Endodermal cell (in vitro differentiated cells): ENCODE measurements at places on chromosomes 7 and 10. TPM values are rescaled to one million over a fixed set of nuclear protein-coding genes. Genes with fewer than 3 reads are reported as not detected.

DNA sequence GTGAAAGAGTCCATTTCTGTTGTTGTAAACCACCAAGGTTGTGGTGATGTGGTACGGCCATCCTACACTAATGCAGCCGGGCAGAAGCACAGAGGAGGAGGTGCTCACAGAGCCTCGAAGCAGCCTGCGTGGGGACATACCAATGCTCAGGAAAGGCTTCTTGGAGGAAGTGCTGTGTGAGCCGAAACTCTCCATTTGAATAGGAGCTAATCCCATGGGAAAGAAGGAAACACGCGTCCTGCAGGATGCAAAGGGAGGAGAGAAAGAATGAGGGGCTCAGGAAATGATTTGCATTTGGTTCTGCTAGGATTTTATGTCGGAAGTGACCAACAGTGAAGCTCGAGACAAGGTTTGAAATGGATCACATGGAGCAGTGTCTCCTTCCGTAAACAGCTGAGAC, 477.9 kb upstream of the ANKRD30A start:
- H3K36me3 ChIP-seq, result no peaks in the 10 kb centered on the region
- no peaks in the 10 kb centered on the region for H3K27me3 ChIP-seq
- peak; percentile 55 for DNase-seq
- H3K4me1 ChIP-seq, result no peaks in the 10 kb centered on the region
- no peak overlapping the region for H3K4me3 ChIP-seq
- H3K27ac ChIP-seq, result no peak overlapping the region

NEUROG3 gene
- total RNA-seq, result not detected in 3 replicates

DNA sequence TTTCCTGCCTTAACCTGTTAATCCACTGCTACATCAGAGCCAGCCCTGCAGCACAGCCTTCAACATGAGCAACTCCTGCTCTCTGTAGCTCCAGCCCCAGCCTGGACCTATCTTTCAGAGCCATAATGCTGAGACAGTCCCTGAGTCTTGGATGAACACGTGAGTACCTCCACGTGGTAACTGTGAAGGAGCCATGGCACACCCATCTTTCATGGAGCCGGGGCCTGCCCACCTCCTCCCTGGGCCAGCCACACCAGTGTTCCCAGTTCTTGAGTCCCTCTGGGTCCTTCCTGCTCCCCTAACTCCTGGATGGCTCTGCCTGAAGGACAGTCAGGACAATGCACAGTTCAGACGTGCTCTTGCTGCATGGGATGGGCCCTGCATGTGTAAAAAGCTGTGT, 107.1 kb downstream of the TEX36 start:
- H3K27ac ChIP-seq, result no peak overlapping the region
- DNase-seq, result no peak
- H3K36me3 ChIP-seq, result no peaks in the 10 kb centered on the region
- no peaks in the 10 kb centered on the region for H3K27me3 ChIP-seq
- H3K4me3 ChIP-seq, result no peak overlapping the region

DNA sequence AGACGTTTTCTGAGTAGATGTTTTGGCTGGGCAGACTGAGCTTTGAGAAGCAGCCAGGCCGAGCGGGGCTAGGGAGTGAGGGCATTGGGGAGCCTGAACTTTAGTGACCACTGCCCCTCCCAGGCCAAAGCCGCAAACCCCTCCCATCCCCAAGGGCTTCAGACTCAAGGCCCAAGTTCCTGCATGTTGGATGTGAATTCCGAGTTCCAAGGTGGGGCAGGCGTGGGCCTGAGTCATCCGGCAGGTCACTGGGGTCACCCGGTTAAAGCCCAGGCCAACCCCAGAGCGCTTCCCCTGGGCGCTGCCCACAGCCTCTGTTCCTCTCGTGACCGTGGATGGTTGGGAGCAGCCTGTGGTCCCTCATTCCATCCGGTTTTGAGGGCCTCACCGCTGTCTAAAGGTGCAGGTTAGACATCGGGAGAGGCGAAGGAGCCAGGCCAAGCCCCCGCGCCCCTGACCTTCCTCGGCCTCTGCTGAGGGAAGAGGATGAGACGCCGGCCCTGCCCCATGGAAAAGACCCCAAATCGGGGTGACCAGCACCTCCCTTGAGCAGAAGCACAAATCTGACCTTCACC, 6.9 kb upstream of the PDGFA start:
- H3K27me3 ChIP-seq, result peaks cover 43% of the 10 kb centered on the region
- no peaks in the 10 kb centered on the region for H3K36me3 ChIP-seq
- H3K4me1 ChIP-seq, result peaks cover 2% of the 10 kb centered on the region

GRCh38 chr10:121999301-121999700, 10.3 kb downstream of the TACC2 start:
- no peak overlapping the region for H3K4me3 ChIP-seq
- H3K27me3 ChIP-seq, result no peaks in the 10 kb centered on the region
- H3K36me3 ChIP-seq, result no peaks in the 10 kb centered on the region
- H3K4me1 ChIP-seq, result peaks cover 4% of the 10 kb centered on the region

GRCh38 chr10:93198401-93199131, 124.9 kb downstream of the CYP26A1 start:
- H3K4me3 ChIP-seq, result peak overlapping the region; percentile 63
- peaks cover 6% of the 10 kb centered on the region for H3K4me1 ChIP-seq
- H3K27ac ChIP-seq, result no peak overlapping the region

GRCh38 chr7:117827862-117828261, 45.4 kb downstream of the CTTNBP2 start:
- H3K27me3 ChIP-seq, result no peaks in the 10 kb centered on the region
- H3K27ac ChIP-seq, result no peak overlapping the region
- H3K36me3 ChIP-seq, result no peaks in the 10 kb centered on the region
- DNase-seq, result no peak
- H3K4me1 ChIP-seq, result peaks cover 5% of the 10 kb centered on the region

LIPN gene
- total RNA-seq, result not detected in 2 replicates

DNA sequence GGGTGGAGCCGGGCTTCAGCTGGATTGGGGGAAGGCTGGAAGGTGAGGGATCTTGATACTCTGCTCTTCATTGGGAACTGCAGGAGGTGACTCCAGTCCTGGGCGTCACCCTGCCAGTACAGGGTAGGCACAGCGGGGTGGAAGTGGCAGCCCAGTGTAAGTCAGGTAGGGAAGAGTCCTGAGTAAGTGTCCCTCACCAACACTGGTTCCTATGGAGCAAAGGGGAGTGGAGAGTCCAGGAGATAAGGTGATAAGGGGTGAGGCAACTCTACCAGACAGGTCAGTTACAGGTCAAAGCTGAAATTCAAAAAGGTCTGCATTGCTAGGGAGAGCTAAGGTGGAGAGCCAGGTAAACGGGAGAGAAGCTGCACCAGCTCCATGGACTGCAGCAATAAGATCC, 145.6 kb upstream of the NFE2L3 start:
- H3K36me3 ChIP-seq, result no peaks in the 10 kb centered on the region
- no peak overlapping the region for H3K4me3 ChIP-seq
- no peak overlapping the region for H3K27ac ChIP-seq
- no peak for DNase-seq

- no peaks in the 10 kb centered on the region for H3K36me3 ChIP-seq
- H3K27ac ChIP-seq, result no peak overlapping the region
- no peak for DNase-seq
- H3K27me3 ChIP-seq, result peaks cover 6% of the 10 kb centered on the region
Measured at GRCh38 chr7:117675497-117676435, 195.9 kb downstream of the CFTR start.

DNA sequence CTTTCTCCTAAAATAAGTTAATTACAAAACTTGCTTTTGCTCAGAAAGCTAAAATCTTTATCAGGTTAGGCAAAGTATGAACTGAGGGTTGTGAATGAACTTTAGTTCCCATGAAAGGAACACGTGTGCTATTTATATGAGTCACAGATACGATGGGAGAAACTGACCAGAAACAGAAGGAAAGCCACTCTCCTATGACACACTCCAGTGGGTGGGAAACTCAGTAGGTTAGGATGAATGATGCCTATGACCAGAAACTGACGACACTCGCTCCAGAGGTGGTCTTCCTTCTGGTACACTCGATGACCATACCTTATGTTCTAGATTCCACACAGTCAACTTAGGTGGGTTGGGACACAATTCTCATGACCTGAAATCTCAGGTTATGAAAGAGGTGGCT, 215.7 kb upstream of the INHBA start:
- no peak overlapping the region for H3K4me3 ChIP-seq
- no peaks in the 10 kb centered on the region for H3K27me3 ChIP-seq
- H3K4me1 ChIP-seq, result no peaks in the 10 kb centered on the region
- DNase-seq, result no peak
- H3K27ac ChIP-seq, result no peak overlapping the region
- no peaks in the 10 kb centered on the region for H3K36me3 ChIP-seq

ADRB1 gene
- total RNA-seq, result not detected in 2 replicates

PON1 gene
- total RNA-seq, result not detected in 3 replicates

GRCh38 chr7:124152859-124153692, 120.2 kb upstream of the TMEM229A start:
- no peak overlapping the region for H3K4me3 ChIP-seq
- H3K27me3 ChIP-seq, result no peaks in the 10 kb centered on the region
- H3K4me1 ChIP-seq, result no peaks in the 10 kb centered on the region
- DNase-seq, result peak; percentile 74
- H3K36me3 ChIP-seq, result no peaks in the 10 kb centered on the region

DNA sequence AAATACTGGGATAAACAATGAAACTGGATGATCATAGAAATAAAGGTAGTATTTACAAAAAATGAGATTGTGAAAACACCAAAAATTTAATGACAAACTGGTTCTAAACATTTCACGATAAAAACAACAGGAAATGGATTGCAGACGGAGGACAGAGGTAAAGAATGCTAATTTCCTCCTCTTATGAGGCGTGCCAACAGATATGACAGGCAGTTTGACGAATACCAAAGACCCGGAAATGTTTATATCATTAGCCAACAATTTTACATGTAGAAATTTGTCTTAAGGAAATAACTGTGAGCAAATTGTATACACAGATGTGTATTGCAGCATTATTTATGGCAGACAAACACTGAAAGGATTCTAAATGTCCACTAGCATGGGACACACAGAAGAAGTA, 162.0 kb upstream of the MGMT start:
- no peak for DNase-seq
- no peaks in the 10 kb centered on the region for H3K27me3 ChIP-seq
- H3K4me3 ChIP-seq, result no peak overlapping the region
- no peaks in the 10 kb centered on the region for H3K36me3 ChIP-seq

DNA sequence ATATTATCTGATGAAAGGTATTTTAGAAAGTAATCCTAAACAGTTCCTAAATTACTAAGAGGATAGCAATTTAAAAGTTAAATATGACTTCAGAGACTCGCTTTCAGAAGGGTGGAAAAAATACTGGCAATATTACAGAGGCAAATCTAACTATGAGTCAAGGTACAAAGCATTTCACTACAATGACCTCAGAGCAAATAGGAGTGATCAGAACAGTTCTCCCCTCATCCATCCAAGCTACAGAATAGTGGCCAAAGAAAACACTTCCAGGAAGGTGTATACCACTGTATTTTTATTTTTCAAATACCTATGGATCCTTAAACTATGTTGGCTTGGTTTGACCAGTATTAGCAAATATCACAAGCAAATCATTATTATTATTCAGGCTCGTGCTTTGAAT, 112.8 kb upstream of the ODAD2 start:
- no peak overlapping the region for H3K27ac ChIP-seq
- no peaks in the 10 kb centered on the region for H3K27me3 ChIP-seq
- H3K4me1 ChIP-seq, result no peaks in the 10 kb centered on the region
- no peak for DNase-seq
- no peak overlapping the region for H3K4me3 ChIP-seq
- no peaks in the 10 kb centered on the region for H3K36me3 ChIP-seq

GRCh38 chr7:121180436-121181063, 148.2 kb upstream of the WNT16 start:
- no peaks in the 10 kb centered on the region for H3K27me3 ChIP-seq
- H3K27ac ChIP-seq, result no peak overlapping the region
- DNase-seq, result no peak
- H3K36me3 ChIP-seq, result no peaks in the 10 kb centered on the region
- H3K4me3 ChIP-seq, result no peak overlapping the region

- H3K4me1 ChIP-seq, result no peaks in the 10 kb centered on the region
- no peaks in the 10 kb centered on the region for H3K36me3 ChIP-seq
- H3K4me3 ChIP-seq, result no peak overlapping the region
- H3K27ac ChIP-seq, result no peak overlapping the region
Measured at GRCh38 chr7:46781901-46782439, 799.9 kb downstream of the TNS3 start.

GRCh38 chr7:52656098-52656497, 379.3 kb upstream of the POM121L12 start:
- no peaks in the 10 kb centered on the region for H3K27me3 ChIP-seq
- no peak overlapping the region for H3K27ac ChIP-seq
- peak overlapping the region; percentile 43 for H3K4me3 ChIP-seq
- DNase-seq, result no peak

GRCh38 chr10:18233775-18234174, 93.6 kb downstream of the CACNB2 start:
- peak; percentile 74 for DNase-seq
- no peak overlapping the region for H3K27ac ChIP-seq
- H3K4me1 ChIP-seq, result peaks cover 7% of the 10 kb centered on the region
- no peaks in the 10 kb centered on the region for H3K27me3 ChIP-seq
- H3K4me3 ChIP-seq, result no peak overlapping the region

- no peak overlapping the region for H3K27ac ChIP-seq
- DNase-seq, result no peak
- H3K4me1 ChIP-seq, result no peaks in the 10 kb centered on the region
- H3K36me3 ChIP-seq, result no peaks in the 10 kb centered on the region
Measured at GRCh38 chr10:1150638-1150955, 94.4 kb downstream of the WDR37 start.

GRCh38 chr10:61832866-61833481, 68.5 kb upstream of the ARID5B start:
- H3K4me3 ChIP-seq, result no peak overlapping the region
- H3K4me1 ChIP-seq, result no peaks in the 10 kb centered on the region
- no peak for DNase-seq
- H3K36me3 ChIP-seq, result no peaks in the 10 kb centered on the region

DNA sequence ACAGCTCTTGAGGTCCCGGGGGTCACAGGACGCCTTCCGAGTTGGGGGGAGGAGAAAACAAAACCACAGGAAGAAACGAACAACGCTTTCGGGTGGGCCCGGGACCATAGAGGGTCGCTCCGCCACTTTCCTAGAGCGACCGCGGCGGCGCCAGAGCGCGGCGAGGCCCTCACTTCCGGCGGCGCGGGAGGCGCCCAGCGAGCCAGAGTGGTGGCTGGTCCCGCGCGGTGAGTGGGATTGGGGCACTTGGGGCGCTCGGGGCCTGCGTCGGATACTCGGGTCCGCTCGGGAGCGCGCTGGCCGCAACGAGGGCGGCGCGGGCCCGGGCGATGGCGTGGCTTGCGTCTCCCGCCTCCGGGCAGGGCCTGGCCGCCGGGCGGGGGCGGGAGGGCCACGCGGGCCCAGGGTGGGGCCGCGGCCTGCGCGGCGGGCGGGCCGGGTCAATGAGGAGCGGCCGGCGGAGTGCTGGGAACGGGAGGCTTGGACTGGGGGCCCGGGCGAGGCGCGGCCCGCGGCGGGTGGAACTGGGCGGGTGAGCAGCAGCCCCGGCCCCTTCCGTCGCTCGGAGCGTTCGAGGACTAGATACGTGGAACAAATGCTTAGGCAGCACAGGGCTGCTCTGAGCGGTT, at the start of gene ZNF22:
Gene ZNF22, plus strand, starts transcription at position 172 of the 629 bp plus-strand sequence. CDS start 2,446 bp downstream, outside the sequence.
- no peaks in the 10 kb centered on the region for H3K4me1 ChIP-seq
- H3K4me3 ChIP-seq, result peak within 1 kb of the TSS; percentile 81
- peak; percentile 86 for DNase-seq
- H3K27ac ChIP-seq, result peak within 1 kb of the TSS; percentile 87

TAF5 gene
- 7.7 and 8.4 TPM in 2 replicates for total RNA-seq

GRCh38 chr10:47282657-47283018, 17.4 kb upstream of the GDF10 start:
- H3K4me3 ChIP-seq, result no peak overlapping the region
- H3K36me3 ChIP-seq, result no peaks in the 10 kb centered on the region
- H3K27ac ChIP-seq, result no peak overlapping the region
- H3K27me3 ChIP-seq, result no peaks in the 10 kb centered on the region
- no peak for DNase-seq

GRCh38 chr7:110775046-110775445, 315.9 kb upstream of the LRRN3 start:
- no peaks in the 10 kb centered on the region for H3K36me3 ChIP-seq
- H3K27ac ChIP-seq, result no peak overlapping the region
- DNase-seq, result no peak
- H3K27me3 ChIP-seq, result no peaks in the 10 kb centered on the region
- no peak overlapping the region for H3K4me3 ChIP-seq
- H3K4me1 ChIP-seq, result no peaks in the 10 kb centered on the region
